ENCODE measurements at places on chromosomes 4 and X.

DNA sequence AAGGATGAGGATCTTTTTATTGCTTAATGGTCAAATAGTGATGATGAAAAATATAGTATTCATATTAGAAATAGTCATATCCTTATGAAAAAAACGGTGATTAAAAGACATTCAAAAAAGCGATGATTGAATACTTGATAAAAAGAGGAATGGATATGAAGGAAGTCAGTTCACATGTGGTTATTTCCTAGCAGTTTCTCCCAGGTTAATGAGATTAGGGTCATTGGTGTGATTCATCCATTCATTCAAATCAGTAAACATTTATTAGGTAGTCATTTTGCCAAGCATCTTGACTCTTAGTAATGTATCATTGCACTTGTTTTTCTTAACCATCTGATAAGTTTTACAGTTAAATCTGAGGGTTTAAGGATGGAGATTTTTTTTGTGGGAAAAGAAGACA is 294.1 kb downstream of the ARHGAP24 start:
- no peak for DNase-seq

- DNase-seq: no peak
Observed at GRCh38 chrX:12052109-12052508, 86.2 kb upstream of the FRMPD4 start.

DNA sequence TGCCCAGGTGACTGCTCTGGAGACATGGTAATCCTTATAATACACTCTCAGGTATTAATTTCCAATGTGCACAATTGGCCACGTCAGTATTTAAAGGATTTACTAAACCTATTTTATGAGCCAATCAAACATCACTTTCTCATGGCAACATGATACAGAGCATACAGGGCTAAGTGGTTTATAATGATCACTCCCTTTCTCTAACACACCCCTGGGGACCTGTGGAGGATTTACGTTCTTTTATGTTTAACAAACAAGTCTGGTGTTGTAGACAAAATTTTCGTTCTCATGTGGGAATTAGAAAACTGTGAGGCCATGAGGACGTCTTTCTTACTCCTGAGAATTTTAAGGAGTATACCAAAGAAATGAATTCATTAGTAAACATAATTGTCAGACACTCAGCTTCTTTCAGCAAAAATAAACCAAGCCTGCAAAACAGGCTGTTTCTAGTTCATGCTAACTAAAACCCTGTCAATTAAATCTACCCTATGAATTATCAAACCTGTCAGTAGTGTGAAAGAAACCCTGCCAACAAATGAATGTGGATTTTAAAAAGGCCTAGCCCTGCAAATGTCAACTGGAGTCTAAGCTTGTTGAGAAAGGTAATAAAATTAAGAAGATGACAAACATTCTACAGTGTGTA is 155.8 kb downstream of the PDGFC start:
- DNase-seq: no peak

- DNase-seq: peak; percentile 4
Observed at GRCh38 chrX:24148535-24149350, 786 bp upstream of the ZFX start.

- DNase-seq: no peak
Observed at GRCh38 chr4:86918539-86919072, 16.2 kb upstream of the AFF1 start.

DNA sequence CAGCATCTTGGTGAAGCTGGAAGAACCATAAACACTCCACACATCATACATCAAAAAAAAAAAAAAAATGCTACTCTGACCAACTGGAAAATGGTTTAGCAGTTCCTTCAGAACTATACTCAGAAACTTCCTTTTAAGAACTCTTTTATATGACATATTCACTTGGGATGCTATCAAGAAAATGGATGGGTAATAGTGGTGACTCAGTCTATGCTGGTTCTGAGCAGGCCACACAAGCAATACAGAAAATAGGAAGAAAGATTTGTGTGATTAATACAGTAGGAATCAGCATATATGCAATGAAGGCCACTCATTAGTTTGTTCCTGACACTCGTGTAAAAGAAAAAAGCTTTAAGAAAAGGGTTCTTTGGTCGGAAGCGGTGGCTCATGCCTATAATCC is 123.5 kb upstream of the FAT4 start:
- no peak for DNase-seq

GRCh38 chrX:153226344-153227185 is 47.5 kb downstream of the MAGEA1 start:
- DNase-seq: peak; percentile 1

DNA sequence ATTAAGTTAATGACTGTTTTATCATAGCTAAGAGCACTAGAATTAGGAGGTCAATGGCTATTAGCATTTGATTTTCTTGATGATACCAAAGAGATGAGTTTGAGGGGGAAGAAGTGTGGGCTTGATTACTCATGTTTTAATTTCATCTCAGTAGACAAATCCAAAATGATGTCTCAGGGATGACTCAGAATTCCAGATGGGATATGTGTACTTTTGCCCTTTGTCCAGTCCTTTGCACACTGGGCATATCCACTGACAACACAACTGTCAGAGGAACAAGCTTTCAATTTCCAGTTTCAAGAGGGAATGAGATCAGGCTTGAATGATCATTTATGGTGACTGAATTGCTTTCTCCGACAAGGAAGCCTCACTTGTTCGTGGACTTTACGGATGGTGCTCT is 325.3 kb upstream of the FTHL17 start:
- no peak for DNase-seq

- no peak for DNase-seq
Observed at GRCh38 chr4:83013902-83014301, 3.3 kb upstream of the LIN54 start.

DNA sequence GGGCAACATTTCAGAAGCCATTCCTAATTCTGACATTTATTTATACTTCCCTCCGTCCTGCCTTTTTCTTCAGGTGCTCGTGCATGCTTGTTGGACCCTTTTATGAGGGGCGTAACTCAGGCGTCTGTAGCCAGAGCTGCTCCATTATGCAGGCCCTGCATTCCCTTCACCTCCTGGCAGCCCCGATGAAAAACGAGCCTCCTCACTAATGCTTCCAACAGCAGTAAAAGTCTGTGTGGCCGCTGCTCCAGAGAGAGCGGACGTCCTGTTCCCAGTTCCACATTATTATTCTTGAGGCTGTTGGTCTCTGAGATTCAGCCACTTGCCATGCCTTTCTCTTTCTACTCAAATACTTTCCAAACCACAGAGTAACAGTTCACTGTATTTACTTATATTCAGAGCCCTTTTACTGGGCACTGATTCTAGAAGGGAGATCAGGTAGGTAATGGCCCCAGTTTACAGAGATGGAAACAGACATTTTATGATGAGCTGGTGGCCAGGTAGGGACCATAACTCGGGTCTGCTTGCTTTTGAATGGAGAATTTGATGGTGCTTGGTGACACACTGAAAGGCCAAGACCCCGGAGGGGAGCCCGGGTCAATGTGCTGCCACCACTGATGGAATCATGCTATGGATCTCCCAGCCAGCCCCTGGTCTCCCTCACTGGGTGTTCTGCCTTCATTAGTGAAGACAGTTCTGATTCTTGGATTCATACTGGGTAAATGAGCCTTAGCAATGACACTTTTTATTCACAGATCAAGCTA is 101.0 kb downstream of the GATB start:
- no peak for DNase-seq

DNA sequence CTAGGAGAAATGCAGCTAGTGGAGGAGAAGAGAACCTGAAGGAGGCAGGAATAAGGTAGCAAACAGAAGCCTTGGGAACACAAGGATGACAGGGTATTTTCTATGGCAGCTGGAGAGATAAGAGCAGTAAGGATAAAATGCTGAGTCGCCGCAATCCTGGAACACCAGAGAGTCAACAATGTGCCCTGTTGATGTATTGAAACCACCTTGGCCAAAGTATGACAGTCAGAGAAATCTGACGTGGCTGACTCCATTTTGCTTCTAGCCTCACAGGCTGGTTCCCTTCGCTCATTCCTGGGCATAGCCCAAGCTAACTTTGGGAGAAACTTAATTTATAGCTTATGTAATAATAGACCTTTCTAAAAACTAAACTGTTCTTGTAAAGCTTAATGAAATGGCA is 56.6 kb upstream of the C4orf54 start:
- no peak for DNase-seq

DNA sequence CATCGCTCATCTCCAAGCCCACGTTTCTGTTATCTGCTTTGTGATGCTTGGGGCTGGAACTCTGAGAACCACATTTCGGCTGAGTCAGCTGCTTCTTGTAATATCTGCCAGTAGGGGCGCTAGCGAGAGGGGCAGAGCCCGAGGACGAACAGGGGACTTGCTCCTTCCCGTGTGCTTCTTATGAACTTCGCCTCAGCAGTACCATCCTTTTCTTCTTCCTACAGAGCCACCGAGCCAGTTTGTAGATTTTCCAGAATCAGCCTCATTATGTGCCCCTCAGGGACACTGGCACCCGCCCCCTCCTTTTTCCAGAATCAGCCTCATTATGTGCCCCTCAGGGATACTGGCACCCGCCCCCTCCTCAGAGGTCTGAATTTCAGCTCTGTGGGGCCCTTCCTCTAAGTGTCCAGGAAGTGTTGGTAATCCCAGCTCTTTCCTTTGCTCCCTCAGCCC is 441.7 kb upstream of the RASGEF1B start:
- peak; percentile 46 for DNase-seq

GRCh38 chr4:184815046-184815877 is 10.5 kb downstream of the ACSL1 start:
- no peak for DNase-seq

DNA sequence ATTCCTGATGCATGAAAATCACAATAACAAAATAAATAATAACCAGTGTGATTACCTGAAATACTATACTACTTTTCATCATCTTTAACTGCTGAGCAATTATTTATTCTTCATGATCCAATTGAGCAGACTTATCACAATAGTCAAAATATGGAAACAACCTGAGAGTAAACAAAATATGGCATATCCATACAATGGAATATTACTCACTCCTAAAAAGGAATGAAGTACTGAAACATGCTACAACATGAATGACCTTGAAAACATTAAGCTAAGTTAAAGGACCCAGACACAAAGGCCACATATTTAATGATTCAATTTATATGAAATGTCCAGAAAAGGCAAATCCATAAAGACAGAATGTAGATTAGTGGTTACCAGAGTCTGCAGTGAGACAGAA is 146.8 kb downstream of the MID1IP1 start:
- DNase-seq: no peak

- DNase-seq: no peak
Observed at GRCh38 chr4:7950301-7951092, 10.8 kb upstream of the AFAP1 start.

GRCh38 chr4:23441530-23442069 is 448.2 kb downstream of the PPARGC1A start:
- DNase-seq: no peak

DNA sequence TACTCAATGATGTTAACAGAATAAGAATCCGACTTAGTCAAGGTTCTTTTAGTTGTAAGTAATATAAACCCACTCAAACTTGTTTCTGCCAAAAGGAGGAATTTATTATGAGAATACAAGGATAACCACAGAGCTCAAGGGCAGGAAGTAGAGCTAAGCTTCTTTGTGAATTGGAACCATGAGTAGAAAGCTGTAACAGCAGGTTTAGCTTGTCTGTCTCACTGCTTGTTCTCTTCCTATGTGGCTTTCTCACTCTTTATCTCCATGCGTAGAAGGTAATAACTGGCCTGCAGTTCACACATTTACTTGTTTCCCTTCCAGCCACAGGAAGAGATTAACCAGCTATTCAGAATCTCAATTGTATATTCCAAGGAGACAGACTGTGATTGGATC is 378.3 kb downstream of the PPP1R2C start:
- DNase-seq: no peak

- no peak for DNase-seq
Observed at GRCh38 chr4:43682551-43682950, 766.1 kb downstream of the KCTD8 start.

GRCh38 chr4:72975488-72975784 is 94.1 kb downstream of the COX18 start:
- no peak for DNase-seq

- no peak for DNase-seq
Observed at GRCh38 chr4:55016131-55016530, 109.3 kb downstream of the KDR start.

DNA sequence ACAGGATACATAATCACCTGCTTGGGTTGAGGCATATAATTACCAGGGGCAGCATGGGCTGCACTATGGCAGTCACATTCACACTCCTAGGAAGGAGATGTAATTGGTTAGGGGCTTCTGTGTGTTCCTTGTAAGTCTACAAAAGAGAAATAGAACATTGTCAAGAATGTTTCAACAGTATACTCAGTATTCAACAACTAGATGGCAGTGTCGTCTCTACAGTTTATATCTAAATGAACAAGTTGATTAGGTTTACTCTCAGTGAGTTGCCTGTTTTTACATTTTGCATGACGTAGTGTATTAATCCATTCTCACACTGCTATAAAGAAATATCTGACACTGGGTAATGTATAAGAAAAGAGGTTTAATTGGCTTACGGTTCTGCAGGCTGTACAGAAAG is 50.5 kb upstream of the RAB33B start:
- DNase-seq: no peak
